ENCODE measurements at places on chromosomes 7 and 10. TPM values are rescaled to one million over a fixed set of nuclear protein-coding genes. Genes with fewer than 3 reads are reported as not detected.
A peak's percentile ranks its signal among the peaks of the same experiment; 100 is the strongest.

- peaks cover 48% of the 10 kb centered on the region for H3K27me3 ChIP-seq
- no peak overlapping the region for H3K27ac ChIP-seq
- no peak for DNase-seq
- no peaks in the 10 kb centered on the region for H3K36me3 ChIP-seq
Measured at GRCh38 chr10:132987671-132988571, 45.6 kb upstream of the CFAP46 start.

DNA sequence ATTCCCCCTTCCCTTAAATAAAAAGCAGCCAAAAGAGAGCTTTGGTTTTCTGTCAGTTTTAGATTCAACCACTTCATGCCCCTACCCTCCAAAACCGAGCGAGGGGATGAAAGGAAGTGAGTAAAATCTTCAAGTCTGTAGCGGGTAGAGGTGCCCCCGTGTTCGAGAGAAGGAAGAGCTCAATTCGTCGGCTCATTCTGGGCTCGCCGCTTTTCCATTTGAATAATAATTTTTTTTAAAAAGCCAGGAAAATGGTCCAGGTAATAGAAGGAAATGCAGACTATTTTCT lies 436.2 kb upstream of the GALNT17 start:
- peak overlapping the region; percentile 85 for H3K4me3 ChIP-seq
- no peak overlapping the region for H3K27ac ChIP-seq
- H3K36me3 ChIP-seq: no peaks in the 10 kb centered on the region
- H3K27me3 ChIP-seq: no peaks in the 10 kb centered on the region
- peaks cover 32% of the 10 kb centered on the region for H3K4me1 ChIP-seq
- no peak for DNase-seq

DNA sequence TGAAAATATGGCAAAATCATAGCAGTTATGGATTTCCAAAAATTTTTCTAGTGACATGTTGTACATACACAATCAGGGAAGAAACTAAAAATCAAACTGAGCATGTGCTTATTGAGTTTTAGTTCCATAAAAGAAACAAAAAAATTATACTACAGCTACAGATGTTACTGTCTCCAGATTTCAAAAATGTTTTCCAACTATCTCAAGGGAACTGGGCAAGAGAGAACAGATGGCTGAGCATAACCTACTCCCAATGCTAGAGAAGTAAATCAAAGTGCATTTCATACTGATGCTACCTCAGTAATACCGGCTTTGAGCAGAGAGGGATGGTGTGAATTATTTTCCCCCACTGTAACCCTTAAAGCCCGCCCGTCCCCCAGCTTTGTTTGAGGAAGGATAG lies 40.7 kb upstream of the KMT2C start:
- no peak overlapping the region for H3K27ac ChIP-seq
- H3K4me1 ChIP-seq: no peaks in the 10 kb centered on the region
- DNase-seq: no peak
- no peak overlapping the region for H3K4me3 ChIP-seq

DNA sequence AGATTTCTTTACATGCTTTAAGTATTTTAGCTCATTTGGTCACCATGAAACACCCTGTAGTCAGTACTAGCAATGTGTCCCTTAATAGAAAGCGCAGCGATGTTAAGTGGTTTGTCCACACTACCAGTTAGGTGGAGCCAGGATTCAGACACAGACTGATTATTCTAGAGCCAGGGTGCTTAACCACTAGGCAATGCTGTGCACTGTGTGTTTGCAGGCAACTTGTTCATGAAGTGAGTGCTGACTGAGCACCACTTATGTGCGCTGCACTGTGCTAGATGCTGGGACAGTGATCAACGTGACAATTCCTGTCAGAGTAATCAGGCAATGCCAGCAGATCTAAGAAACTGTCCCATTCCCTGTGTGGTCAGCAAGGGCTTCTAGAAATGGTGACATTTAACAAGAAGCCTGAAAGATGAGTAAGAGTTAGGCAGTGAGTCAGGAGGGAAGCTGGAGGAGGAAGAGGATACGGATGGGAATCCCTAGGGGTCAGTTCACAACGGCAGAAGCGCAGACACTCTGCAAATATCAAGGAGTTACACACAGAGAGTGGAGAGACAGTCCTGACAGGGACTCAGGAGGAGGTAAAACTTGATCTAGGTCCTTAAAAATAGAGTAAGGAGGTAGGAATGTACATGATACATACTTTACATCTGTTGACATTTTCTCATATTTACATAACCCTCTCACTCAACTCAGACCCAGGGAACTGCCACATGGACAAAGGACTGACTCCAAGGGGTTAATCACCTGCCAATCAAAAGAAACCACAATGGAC lies 69.7 kb upstream of the EGR2 start:
- no peak overlapping the region for H3K4me3 ChIP-seq
- peaks cover 80% of the 10 kb centered on the region for H3K27me3 ChIP-seq
- no peak for DNase-seq
- H3K36me3 ChIP-seq: no peaks in the 10 kb centered on the region
- H3K27ac ChIP-seq: no peak overlapping the region

- H3K4me1 ChIP-seq: peaks cover 47% of the 10 kb centered on the region
- H3K4me3 ChIP-seq: no peak overlapping the region
- no peaks in the 10 kb centered on the region for H3K27me3 ChIP-seq
- no peak overlapping the region for H3K27ac ChIP-seq
Measured at GRCh38 chr10:5641501-5641900, 24.9 kb downstream of the ASB13 start.

DNA sequence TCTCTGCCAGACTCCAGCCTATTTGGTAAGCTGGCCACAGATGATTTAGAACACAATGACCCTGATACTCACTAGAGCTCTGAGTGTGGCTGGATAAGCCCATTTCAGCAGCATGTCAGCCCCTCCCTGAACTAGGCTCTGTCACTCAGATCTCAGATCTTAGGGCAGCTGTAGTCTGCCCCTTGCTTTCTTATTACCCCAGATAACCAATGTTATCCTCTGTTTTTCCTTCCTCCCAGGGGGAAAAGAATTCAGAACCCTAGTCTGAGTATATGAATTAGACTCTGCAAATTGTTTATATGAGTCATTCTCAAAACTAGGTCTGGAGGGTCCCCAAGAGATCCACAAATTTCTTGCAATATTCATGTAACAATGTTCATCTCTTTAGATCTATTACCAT lies 286.2 kb downstream of the KCNMA1 start:
- peaks cover 18% of the 10 kb centered on the region for H3K27me3 ChIP-seq
- no peaks in the 10 kb centered on the region for H3K4me1 ChIP-seq
- no peaks in the 10 kb centered on the region for H3K36me3 ChIP-seq
- H3K27ac ChIP-seq: no peak overlapping the region

GRCh38 chr7:5667391-5667790 lies 114.1 kb downstream of the RNF216 start:
- no peak overlapping the region for H3K27ac ChIP-seq
- H3K36me3 ChIP-seq: peaks cover 7% of the 10 kb centered on the region
- no peak overlapping the region for H3K4me3 ChIP-seq
- no peak for DNase-seq

HKDC1 gene
- not detected for total RNA-seq

HOXA5 gene
- not detected for total RNA-seq

ACBD5 gene
- 64.0 TPM for total RNA-seq

ELMO1 gene
- total RNA-seq: 10.0 TPM

TAS2R4 gene
- total RNA-seq: 0.25 TPM

RPEL1 gene
- total RNA-seq: not detected

Data from left ventricle myocardium inferior (tissue), 1 donor.